ENCODE measurements at places on chromosomes 2 and 18. TPM values are rescaled to one million over a fixed set of nuclear protein-coding genes. Genes with fewer than 3 reads are reported as not detected.

- DNase-seq: no peak
Observed at GRCh38 chr2:202037086-202037485, 3.4 kb downstream of the FZD7 start.

- no peak for DNase-seq
Observed at GRCh38 chr2:892401-892800, 58.2 kb upstream of the SNTG2 start.

Gene ABCA12
- 0.32 TPM for polyA plus RNA-seq

DNA sequence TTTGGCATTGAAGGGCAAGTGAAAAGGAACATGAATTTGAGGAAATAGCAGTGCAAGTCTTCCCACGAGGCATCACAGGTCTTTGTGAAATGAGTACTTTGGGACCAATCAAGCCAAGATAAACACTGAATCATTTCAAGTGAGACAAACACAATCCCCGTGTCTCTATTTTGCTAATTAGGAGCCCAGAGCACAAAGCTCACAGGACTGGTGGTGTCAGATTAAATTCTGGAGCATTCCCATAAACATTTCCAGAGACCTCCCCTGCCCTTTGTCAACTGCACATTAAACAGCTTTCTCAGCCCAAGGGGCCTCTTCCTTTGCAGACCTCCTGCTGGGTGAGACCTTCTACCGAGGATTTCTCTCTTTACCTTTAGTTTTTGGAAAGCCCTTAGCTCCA lies 50.7 kb downstream of the DAPL1 start:
- DNase-seq: no peak

GRCh38 chr2:229445501-229446211 lies 174.6 kb upstream of the PID1 start:
- DNase-seq: no peak

GRCh38 chr2:160087854-160088745 lies 25.7 kb upstream of the PLA2R1 start:
- DNase-seq: no peak

Gene GAD1
- 0.66 TPM for polyA plus RNA-seq

DNA sequence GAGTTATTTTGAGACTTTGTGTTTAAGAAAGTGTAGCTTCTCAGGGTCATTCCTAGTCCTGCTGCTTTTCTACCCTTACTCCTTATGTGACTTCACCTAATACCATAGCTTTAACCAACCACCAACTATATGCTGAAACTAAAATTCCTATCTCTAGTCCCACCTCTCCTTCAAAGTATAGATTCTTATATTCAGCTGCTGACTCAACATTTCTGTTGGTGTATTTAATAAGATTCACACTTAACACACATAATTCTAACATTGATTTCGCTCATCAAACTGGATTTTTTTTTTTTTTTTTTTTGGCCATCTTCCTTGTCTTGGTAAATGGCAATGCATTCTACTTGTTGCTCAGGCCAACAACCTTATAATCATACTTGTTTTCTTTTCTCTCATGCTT lies 30.1 kb downstream of the TAF1B start:
- DNase-seq: no peak

Gene G6PC2
- 0.05 TPM for polyA plus RNA-seq

Gene ASB3
- 33.4 TPM for polyA plus RNA-seq

- DNase-seq: peak; percentile 17
Observed at GRCh38 chr2:231926761-231927565, 767 bp upstream of the NPPC start.

GRCh38 chr2:232502511-232502910 lies 14.9 kb upstream of the ECEL1 start:
- DNase-seq: no peak

DNA sequence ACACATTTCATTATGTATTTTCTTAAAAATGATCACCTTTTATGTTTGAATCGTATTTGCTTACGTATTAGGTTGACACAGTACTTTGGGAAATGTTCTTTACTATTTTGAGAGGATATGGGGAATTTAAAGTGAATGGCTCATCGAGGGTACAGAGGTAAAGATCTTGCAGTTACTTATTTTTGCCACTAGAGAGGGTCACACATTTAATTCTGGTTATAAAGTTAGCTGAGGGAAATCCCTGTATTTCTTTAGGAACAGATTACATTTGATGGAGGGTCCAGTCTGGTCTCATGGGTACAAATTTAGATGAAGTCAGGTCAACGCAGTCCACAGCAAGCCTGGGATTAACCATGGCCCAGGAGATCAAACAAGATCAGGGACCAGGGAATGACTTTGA lies 24.5 kb downstream of the DYNC2LI1 start:
- no peak for DNase-seq

DNA sequence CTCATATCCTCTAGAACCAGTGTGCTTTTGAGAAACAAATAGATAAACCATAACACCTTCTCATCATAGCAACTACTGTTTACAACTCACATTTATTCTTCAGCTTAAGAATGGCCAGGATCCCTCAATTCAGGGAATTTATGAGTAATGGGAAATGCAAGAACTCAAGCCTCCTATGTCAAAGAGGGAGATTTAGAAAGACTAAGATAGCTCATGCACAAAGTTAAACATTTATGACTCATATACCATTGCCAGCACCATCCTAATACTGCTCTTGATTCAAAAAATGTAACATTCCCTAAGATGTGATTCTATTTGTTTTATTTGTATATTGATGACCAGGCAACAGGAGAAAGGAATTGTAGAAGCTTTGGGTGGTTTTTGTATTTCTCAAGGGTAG lies 172.8 kb downstream of the CYP26B1 start:
- DNase-seq: no peak

Gene PSMA8
- not detected for polyA plus RNA-seq

DNA sequence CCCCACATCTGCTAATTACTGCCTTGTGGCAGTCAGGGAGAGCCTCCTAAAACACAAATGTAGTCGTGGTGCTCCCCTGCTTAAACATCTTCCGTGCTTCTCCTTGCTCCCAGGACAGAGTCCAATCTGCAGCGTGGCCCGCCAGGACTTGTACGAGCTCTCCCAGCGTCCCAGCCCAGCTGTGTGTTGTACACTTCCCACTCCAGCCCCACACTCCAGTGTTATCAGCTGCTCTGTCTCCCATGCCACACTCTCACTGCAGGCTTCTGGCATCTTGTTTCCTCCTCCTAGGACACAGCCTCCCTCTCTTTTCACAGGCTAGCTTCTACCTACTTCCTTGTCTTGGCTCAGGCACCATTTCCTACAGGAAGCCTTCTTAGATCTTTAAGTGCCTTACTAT lies 199.4 kb downstream of the ALPK2 start:
- DNase-seq: no peak

DNA sequence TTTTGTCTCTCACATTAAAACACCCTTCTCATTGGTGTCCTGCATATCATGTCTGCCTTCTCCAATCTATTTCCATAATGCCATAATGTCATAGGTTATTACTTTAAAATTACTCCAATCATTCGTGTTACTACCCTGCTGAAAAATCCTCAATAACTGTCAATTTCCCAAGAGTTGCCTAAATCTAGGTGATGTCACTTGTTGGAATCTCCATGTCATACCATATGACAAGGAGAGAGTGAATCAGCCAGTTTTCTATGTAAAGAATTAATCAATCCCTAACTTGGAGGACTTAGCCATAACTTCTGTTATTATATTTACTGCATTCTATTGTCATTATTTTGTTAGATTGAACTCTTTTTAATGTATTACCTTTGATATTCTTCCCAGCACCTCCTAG lies 62.5 kb downstream of the PHLPP1 start:
- DNase-seq: no peak

- no peak for DNase-seq
Observed at GRCh38 chr2:202017940-202018339, 15.7 kb upstream of the FZD7 start.

GRCh38 chr2:46870051-46870839 lies 45.4 kb downstream of the MCFD2 start:
- DNase-seq: no peak

DNA sequence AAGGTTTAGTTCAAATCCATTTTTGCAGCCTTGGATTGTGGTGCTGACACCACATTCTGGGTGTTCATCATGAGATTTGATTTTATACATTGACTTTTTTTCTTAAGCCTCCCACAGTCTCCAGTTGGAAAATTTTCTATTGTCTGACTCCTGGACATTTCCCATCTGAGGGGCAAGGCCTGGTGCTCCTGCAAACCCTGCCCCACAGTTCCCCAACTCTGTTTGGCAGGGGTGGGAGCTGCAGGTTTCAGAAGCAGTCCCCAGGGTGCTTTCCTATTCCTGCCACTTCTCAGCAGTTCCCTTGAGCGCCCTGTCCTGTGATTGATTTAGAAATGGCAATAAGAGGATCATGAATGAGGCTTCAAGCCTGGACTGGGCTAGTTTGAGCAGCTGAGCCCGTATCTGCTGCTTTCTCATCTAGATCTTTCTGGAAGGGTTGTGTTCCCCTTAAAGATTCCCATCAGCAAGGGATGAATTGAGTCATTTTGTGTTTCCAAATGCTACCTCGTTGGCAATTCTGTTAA lies 77.0 kb downstream of the CIB4 start:
- DNase-seq: no peak

Gene CRYBA2
- polyA plus RNA-seq: not detected

DNA sequence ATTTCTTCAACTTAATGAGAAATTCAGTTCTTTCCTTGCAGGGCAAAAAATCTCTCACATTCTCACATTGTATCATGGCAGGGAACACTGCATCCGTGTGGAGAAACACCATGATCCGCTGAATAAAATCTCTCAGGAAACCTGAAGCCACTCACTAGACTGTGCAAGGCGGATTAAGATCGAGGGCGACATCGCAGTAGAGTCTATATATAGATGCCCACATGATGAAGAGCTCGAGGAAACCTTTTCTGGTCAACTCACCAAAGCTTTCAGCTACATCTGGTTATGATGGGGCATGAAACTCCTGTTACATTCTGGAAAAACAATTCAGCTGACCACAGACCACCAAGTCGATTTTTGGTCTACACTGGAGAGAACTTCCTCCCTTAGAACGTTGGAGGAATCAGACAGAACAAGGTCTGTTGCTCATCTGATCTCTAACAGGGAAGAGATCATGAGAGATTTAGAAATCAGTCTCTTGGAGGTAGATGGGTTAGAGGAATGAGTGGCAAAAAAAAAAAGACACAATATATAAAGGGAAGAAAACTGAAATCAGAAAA lies 162.9 kb upstream of the ZNF516 start:
- no peak for DNase-seq

GRCh38 chr2:100783987-100784386 lies 36.0 kb upstream of the NPAS2 start:
- peak; percentile 32 for DNase-seq

DNA sequence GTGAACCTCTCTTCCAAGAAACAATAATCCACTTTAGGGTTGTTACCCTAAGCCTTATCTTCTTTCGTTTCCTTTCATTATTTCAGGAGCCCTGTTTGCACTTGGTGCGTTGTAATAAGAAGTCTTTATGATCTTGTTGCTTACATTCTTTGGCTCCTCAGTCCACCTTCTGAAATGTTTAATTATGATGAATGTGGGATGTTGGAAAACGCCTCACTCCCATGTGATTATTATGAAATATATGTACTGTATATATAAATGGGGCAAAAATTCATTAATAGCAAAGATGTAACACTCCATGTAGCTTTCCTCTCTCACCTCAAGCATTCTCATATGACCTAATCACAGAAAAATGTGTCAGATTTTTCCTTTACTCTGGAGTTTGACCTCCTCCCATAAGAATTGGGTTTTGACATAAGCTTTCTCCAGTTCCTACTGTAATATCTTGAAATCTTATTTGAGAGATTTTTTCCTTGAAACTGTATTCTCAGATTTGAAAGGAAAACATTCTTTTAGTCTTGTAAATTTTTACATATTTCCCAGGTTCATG lies 397.2 kb upstream of the FANCL start:
- DNase-seq: no peak
